ENCODE measurements at places on chromosomes 6 and 20.

GRCh38 chr6:112372226-112372806 is 25.2 kb downstream of the RFPL4B start:
- DNase-seq = no peak

DNA sequence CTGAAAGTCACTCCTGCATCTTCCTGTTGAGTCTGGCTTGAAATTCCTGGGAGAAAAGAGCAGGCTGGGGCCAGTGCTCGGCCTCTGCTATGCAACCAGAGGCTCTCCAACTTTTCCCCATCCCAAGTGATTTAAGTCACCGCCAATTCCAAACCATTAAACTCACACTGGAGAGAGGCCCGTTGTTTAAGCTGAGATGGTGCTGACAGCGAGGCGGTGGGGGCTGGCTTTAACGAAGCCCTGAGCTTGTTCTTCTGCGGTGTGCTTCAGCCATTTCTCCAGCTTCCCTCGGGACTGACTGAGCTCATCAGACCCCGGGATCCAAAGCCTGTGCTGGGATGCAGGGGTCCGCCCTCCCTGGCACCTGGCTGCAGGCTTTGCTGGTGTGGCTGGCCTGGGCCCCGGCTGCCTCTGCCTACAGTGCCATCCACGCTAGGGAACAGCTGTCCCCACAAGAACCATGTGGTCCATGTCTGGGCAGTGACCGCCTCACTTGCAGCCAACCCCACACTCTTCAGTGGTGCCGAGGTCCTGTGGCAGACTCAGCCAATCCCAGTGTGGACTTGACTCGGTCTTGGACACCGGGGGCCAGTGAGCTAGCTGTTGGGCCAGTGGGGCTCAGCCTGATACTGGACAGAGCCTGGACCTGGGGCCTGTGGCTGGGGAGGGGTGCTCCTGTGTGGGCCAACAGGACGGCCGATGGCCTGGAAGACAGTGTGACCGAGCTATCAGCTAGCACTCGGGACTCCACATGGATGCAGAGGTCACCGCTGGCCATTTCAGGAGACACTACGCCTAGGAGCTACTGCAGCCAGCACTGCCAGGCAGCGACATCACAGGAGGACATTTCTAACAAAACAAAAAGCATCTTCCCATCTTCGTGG is 21.2 kb downstream of the RAMACL start:
- no peak for DNase-seq

DNA sequence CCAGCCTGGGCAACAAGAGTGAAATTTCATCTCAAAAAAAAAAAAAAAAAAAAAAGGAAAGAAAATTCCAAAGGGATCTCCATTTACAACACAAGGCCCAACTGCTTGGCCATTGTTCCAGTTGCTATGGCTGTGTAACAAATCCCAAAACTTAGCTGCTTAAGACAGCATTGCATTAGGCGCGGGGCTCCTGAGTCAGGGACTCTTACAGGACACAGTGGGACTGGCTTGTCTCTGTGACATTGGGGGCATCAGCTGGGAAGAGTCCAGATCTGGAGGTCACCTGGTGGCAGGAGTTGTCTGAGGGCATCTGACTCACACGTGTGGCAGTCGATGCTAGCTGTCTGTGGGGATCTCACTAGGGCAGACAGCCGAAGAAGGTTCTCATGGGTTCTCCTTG is 35.6 kb downstream of the TTLL9 start:
- no peak for DNase-seq

GRCh38 chr6:120869397-120869796 is 464.9 kb downstream of the TBC1D32 start:
- no peak for DNase-seq

GRCh38 chr6:25369433-25370177 is 90.4 kb downstream of the CARMIL1 start:
- no peak for DNase-seq

GRCh38 chr6:136466777-136467176 is 83.4 kb downstream of the MAP7 start:
- DNase-seq = no peak

DNA sequence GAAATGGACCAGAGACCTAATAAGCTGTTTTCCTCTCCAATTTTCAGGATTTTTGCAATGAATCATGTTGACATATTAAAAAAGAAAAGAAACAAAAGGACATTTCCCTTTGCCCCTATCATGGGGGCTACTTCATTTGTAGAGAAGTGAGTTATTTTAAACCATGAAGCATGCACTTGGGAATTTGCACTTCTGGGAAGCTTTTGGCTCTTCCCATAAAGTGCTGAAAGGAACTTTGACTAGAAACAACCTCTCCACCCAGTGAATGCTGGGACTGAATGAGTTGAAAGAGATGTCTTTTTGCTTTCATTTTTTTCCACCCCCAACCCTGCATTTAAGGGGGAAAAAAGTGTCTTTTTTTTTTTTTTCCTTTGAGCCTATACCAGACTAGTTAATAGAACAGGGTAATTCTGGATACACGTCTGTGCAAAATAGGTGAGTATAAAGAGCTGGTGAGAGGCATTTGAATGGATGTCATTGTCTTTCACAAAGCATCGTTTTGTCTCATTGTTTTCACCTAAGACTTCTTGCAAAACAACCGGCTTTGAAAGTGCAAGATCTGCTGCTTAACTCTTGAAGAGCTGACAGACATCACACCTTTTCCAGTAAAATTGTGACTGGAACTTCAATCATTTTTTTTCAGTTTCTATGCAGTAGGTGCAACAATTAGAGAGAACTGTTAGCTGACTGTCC is 138.7 kb upstream of the BACH2 start:
- no peak for DNase-seq

- DNase-seq = no peak
Observed at GRCh38 chr6:115932481-115932880, 128.2 kb downstream of the FRK start.

DNA sequence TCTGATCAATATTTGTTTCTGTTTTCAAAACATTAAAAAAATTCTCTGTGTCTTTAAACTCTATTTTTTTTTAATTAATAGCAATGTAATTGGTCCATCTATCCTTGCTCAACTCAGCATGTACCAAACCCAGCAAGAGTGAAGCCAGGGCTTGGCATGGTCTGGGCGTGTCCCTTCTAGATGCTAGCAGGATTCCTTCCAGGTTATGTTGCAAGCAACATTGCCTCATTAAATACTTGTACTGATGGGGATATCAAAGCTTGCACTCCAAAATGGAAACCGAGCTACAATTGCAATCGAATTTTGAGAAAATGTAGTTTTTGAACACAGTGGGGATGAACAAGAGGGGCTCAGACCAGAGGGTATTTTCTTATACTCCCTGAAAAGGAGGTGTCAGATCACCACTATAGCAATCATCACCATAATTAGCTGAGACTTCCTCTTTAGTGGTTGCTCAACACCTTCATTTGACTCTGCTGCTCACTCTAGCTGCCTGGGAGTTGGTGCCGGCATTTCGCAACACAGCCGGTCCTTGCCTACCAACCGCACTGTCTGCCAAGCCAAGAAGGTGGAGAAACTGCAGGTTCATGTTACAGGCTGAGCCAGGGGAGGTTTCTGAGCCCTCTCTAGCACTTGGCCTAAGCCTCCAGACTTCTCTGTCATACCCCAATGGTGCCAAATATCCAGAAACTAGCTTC is 67.8 kb upstream of the RALGAPA2 start:
- no peak for DNase-seq

DNA sequence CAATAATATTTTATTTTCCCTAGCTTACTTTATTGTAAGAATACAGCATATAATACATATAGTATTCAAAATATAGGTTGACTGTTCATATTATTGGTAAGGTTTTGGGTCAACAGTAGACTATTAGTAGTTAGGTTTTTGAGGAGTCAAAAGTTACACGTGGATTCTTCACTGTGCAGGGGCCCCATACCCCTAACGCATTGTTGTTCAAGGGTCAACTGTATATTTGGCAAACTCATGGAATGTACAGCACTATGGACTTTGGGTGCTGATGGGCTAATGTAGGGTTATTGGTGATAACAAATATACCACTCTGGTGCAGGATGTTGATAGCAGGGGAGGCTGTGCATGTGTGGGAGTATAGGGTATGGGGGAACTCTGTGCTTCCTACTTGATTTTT is 397.2 kb downstream of the BCKDHB start:
- no peak for DNase-seq

DNA sequence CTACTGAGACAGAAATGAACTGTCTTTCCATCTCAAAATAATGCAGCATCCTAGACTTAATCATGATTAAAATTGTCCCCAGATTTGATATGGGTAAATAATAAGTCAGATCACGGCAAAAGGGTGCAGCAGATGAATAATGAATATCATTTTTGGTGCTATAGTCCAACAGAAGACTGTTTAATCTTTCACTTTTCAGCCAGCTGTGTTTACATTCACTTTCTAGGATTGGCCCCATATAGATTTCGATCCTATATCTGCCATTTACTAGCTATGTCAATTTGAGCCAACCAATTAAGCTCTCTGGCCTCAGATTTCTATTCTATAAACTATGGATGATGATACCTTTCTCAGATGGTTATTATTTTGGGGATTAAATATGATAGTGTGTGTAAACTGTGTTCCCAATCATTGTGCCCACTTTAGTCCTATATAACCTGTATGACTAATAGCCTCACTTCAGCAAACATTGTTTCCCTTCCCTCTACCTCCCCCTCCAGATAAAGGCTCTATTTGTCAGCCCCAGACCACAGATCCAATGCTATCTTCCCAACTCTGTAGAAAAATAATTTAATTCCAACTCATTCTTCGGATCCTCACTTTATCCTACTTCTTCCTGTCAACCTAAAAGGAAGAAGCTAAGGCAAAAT is 53.6 kb upstream of the NT5E start:
- DNase-seq = no peak

DNA sequence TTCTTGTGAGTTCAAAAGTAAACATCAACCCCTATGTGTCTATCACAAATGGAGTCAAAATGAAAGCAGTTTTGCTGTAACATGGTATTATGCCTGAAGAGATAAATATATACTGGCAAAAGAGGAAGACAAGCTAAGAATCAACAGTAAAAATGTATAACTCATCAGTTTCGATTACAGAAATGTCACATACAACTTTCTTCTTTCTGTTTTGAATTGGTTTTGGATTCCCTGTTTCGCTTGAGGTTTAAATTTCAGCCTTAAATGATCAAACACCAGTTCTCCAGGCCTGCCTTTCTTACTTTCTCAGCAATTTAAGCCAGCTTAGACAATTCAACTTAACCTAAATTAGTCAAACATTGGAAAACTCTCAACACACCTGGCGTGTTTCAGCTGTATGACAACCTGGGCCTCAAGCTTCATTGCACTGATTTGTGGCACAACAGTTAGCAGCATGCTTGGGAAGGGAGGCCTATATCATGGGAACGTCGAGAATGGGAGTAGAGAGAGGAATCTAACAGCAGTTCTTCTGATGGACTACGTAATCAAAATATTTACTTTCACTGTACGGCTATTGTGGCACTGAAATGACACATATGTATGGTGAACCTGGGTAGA is 51.9 kb upstream of the MARCKS start:
- no peak for DNase-seq

GRCh38 chr20:48066246-48066645 is 281.0 kb upstream of the SULF2 start:
- DNase-seq = no peak

DNA sequence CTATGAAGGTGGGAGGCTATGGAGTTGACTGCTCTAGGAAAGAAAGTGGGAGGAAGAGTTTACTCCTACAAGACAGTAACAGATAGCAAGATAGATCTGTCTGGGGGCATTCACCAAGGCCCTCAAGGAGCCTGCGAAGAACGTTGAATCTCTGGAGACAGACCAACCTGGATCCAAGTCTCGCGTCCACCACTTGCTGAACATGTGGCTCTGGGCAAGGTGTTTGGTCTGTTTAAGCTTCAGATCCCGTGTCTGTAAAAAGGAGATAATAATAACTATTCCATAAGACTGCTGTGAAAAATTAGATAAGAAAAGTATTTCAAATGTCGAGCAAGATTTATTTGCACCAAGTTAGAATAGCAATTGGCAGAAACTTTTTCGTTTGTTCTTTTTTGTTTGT is 8.1 kb upstream of the EEF1A1 start:
- no peak for DNase-seq

DNA sequence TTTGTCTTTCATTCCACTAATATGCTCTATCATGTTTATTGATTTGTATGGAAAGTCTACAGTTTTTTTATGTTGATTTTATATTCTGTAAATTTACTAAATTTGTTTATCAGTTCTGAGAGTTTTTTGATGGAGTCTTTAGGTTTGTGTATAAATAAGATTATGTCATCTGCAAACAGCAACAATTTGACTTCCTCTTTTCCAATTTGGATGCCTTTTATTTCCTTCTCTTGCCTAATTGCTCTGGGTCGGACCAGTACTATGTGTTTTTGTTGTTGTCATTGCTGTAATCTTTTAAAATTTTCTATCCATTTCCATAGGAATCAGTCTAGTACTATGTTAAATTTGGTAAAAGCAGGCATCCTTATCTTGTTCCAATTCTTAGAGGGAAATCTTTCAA is 31.5 kb upstream of the POLR1H start:
- no peak for DNase-seq

DNA sequence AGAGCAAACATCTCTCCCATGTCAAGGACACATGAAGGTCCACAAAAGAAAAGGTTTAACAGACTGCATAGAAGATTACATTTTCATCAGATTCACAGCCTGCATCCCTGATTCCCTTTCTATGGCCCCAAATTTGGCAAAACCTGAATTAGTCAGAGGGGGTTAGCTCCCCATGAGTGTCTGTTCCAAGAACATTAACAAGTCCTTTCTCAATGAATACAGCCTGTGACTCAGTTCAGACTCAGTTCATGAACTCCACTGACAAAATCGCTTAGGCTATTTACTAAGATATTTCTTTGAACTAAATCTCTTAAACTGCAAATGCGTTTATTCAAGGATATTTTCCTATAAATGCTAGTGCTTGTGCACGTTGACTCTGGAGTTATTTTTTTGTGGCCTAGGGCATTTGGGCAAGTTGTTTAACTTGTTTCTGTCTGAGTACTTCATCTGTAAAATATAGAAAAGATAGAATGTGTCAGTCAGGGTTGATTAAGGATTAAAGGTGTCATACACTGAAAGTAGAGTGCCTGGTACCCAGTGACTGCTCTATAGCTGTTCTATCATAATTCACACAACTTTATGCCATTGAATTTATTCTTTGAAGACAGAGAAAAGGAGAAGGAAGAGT is 422.6 kb downstream of the HTR1B start:
- no peak for DNase-seq

All from stimulated activated CD8-positive, alpha-beta memory T cell treated with anti-CD3 and anti-CD28 coated beads, Interleukin-15, amount 100 ng/mL, for 24 hours (primary cell).